ENCODE measurements at places on chromosomes 5 and 9.
A peak's percentile ranks its signal among the peaks of the same experiment; 100 is the strongest.

DNA sequence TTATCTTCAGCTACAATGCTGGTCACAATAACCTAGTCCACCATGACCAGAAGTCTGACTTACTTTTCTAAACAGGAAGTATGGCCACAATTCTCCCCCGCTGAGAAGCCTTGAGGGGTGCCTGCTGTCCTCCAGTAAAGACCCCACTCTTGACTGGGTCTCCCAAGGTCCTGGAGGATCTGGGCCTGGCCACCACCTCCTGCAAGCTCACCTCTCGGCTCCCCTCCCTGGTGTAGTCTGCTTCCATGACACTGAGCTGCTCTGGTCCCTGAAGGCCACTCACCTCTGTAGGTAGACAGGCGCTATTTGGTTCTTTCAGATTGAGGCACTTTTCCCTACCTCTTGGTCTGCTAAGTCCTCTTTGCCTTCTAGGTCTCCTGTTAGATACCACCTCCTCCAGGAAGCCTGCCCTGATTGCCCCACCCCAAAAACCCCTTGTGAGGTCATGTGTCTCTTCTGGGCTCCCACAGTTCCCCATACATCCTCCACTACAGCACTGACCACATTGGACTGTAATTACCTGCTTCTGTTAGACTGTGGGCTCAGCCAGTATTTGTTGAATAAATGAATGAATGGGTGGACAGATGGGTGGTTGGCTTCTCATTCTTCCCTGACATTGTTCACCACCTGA, 62.6 kb upstream of the IER5L start:
- no peak for DNase-seq

GRCh38 chr5:158938200-158938599, 161.5 kb downstream of the EBF1 start:
- no peak for DNase-seq

DNA sequence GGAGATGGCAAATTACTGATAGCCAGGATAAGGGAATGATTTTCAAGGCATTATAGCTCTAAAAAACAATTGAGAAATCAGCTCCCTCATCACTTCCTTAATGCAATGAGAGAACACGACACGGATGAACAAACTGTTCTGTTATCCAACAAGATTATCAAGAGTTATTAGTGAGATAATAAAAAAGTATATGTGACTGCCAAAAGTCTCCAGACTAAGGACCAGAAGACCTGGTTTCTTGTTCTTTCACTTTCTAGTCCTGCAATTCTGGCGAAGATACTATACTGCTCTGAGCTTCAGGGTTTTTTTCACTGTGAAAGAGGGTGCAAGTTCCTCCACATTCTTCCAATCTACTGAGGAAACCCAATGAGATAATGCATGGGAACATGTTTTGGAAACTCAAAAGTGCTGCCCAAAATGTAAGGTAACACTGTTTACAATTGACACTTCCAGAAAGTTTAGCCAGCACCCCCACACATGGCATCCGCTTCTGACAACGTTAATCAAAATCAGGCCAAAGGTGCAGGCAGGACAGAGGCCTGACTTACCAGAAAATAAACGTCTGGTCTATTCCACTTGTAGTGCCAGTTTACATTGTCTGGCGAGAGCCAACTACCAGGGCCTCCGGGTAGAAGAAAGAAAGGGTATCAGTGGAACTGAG, 254.2 kb downstream of the DOCK8 start:
- DNase-seq = no peak

- peak; percentile 67 for DNase-seq
These were observed 159.5 kb downstream of the C9orf152 start for GRCh38 chr9:110048403-110048975.

GRCh38 chr9:81037889-81038288, 651.5 kb downstream of the TLE1 start:
- DNase-seq = no peak

DNA sequence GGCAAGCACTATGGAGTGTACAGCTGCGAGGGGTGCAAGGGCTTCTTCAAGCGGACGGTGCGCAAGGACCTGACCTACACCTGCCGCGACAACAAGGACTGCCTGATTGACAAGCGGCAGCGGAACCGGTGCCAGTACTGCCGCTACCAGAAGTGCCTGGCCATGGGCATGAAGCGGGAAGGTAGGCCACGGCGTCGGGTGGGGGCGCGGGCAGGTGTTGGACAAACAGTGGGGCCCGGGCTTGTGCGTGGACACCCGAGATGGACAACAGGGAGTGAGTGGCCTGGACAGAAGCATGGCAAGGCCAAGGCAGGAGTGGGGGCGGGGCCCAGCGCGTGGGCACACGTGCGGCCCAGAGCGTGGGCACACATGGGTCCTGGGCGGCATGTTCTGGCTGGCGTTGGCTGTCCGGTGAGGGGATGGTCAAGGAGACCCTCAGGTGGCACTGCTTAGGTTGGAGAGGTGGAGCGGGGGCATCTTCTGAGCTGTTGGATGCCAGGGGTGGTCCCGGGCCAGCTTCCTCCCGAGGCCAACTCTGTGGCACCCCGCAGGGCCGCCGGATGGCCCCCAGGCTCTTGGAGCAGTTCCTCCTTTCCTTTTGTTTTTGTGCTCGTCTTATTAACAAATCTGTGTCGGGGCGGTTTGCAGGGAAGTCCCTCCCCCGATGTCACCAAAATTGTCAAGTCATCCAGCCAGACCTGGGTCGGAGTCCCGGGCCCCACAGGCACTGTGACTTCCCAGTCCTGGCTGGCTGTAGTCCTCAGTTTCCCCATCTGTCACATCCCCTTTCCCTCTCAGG, 82.9 kb downstream of the RXRA start:
- DNase-seq = no peak

DNA sequence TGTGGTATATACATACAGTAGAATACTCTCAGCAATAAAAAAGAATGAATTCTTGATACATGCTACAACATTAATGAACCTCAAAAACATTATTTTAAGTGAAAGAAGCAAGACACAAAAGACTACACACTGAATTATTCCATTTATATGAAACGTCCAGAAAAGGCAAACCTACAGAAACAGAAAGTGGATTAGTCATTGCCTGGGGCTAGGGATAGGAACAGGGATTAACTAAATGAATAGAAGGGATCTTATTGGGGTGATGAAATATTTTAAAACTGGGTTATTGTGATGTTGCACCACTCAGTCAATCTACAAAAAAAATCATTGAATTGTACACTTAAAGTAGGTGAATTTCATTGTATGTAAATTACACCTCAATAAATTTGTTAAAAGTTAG, 326.7 kb downstream of the PIK3R1 start:
- DNase-seq = no peak

DNA sequence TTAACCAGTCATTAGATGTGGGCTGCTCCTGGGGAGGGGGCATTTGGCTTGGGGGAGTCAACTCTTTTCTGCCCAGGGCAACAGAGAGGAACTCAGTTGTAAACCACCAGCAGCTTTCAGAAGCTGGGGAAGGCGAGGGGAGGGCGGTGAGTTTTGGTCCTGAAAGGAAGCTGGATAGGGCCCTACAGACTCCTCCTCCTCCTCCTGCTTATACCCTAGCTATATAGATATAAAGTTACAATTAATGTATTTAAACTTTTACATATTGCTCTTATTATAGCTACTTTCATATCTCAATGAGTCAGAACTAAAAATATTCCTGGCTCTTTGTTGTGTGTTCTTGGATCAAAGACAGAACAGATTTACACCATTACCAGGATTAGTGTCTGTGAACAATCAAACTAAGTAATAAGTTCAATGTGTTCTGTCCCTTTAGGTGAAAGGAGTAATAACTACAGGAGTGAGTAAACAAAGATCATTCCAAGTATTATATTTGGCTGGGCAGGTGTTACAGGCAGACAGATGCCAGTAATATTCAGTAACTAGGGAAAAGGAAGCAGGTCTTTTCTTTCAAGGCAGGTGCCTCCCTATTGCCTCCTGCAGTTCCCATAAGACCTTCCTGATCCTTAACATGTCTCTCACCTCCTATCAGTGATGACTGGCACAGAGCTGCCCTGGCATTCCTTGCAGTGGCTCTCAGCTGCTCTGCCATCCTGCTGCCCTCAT, 20.5 kb upstream of the VPS13A start:
- no peak for DNase-seq

GRCh38 chr9:16179566-16179965, 626.7 kb downstream of the CCDC171 start:
- no peak for DNase-seq

- no peak for DNase-seq
These were observed 15.3 kb downstream of the TERT start for GRCh38 chr5:1279443-1280151.

- DNase-seq = no peak
These were observed 67.9 kb downstream of the XRCC4 start for GRCh38 chr5:83145241-83145640.

GRCh38 chr5:43352915-43353314, 39.7 kb upstream of the HMGCS1 start:
- DNase-seq = no peak

GRCh38 chr5:156128026-156128425, 198.9 kb upstream of the SGCD start:
- no peak for DNase-seq

GRCh38 chr9:93189369-93190132, 5.6 kb downstream of the WNK2 start:
- no peak for DNase-seq

DNA sequence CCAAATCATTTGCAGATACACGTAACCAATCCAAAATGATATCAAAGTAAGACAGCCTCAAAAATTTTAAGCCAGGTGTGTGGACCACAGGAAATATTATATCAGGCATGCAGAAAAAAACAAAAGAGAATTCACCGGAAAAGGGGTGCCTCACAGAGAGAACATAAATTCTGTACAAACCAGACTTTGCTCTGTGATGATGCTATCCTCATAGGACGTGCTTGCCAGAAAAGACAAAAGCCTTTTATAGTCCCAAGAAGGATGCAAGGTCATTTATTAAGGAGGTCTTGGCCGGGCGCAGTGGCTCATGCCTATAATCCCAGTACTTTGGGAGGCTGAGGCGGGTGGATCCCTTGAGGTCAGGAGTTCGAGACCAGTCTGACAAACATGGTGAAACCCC, 16.8 kb upstream of the ATP6V1G1 start:
- no peak for DNase-seq

- DNase-seq = no peak
These were observed 92.7 kb upstream of the RUSC2 start for GRCh38 chr9:35397216-35397698.

GRCh38 chr5:135493406-135494180, 41.4 kb upstream of the TIFAB start:
- peak; percentile 10 for DNase-seq

DNA sequence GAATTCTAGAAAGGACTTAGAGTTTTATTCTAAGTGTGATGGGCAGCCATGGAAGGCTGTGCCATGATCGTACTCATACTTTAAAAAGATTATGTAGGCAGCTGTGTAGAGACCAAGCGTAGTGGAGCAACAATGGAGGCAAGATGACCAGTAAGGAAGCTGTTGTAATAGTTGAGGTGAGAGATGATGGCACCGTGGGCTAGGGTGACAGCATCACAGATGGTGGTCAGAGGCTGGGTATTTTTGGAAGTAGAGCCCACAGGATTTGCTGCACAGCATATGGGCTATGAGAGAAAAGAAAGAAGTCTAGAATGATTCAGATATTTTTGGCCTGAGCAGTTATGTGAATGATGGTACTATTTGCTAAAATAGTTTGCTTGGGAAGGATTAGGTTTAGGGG, 7.7 kb downstream of the ARHGAP26 start:
- DNase-seq = no peak

DNA sequence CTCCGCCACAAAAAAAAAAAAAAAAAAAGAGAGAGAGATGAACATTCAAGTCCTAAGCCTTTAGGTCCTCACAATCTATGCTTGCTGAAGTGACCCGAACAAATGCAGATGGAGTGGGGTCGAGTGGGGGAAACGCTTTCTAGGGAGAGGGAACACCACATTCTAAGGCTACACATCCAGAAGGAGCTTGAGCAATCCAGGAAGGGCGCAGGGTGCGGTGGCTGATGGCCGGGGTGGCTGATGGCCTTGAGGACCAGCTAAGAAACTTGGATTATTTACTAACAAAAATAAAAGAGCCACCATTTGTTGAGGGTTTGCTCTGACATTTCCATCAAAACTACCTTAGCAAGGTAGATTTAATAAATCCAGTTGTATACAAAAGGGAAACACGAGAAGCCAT, 764 bp upstream of the BNIP1 start:
- no peak for DNase-seq

DNA sequence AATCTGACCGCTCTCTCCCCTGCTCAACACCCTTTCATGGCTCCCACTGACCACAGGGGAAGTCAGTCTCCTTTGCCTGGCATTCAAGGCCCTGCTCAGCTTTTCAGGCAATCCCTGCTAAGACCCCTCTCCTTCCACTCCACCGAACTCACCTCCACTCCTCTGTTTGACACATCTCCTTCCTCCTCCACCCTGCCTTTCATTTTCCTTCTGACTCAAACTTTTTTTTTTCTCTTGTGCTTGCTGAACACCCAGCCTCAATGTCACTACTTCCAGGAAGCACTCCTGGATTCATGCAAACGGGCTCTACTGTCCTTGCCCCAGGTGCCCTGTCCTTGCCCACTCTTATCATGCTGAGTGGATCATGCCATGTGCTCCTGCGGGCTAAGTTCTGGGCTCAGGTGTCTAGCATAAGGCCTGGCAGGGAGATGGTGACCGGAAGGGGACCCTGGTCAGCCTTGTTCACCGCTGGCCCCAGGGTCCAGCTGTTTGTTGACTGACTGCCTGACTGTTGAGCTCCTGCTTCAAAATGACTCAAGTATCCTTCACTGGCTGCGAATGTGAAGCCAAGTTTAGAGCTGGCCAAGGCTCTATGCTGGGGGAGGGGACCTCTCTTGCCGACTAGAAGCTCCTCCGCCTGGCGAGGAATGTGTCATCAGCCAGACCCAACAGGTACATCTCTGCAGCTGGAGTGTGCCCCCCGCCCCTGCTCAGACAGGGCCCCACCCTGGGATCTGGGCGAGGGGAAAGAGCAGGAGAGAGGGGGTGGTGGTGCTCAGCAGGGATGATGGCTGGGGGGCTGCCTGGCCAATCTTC, 6.2 kb downstream of the NR5A1 start:
- no peak for DNase-seq

DNA sequence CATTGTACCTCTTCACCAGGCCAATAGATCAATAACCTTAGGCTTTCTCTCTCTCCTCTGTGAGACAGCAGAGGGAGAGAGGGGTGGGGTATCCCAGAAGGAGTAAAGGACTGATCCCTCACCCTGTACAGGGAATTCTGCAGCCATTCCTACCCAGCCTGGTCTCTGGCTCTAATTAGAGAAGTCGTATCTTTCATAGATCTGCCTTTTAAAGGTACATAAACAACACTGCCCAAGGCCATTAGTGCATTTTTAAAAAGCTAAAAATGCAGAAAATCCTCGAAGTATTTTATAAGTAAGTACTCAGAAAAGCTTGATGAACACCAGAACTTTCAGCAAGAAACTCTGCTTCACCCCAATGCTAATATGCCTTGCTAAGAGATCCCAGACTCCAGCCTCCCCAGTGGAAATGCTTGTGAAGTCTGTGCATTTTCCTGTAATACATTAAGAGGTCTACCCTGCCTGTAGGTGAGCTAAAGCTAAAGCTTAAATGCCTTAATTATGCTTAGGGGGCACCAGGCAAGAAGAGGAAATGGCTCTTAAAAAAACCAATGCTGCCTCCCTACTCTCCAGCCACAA, 200.0 kb upstream of the ANKRD55 start:
- no peak for DNase-seq
